ENCODE measurements at places on chromosomes 6 and 20.

GRCh38 chr6:14240411-14241166, 123.0 kb downstream of the CD83 start:
- no peak for DNase-seq

DNA sequence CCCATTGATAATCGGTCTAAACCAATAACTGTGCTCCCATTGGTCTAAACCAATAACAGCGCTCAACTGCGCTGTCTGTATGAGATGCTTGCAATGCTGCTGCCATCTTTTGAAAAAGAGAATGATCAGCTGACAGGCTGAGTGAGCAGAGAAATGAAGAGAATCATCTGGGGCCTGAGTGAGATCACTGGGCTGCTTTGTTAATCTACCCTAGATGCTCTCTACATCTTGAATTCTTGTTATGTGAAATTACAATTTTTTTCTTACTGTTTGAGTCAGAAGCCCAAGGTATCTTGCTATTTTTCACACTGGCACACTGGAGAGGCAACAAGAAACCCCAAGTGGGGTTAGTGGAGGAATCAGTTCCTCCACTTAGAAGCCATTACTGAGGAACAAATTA, 91.5 kb upstream of the GCM1 start:
- DNase-seq: no peak

DNA sequence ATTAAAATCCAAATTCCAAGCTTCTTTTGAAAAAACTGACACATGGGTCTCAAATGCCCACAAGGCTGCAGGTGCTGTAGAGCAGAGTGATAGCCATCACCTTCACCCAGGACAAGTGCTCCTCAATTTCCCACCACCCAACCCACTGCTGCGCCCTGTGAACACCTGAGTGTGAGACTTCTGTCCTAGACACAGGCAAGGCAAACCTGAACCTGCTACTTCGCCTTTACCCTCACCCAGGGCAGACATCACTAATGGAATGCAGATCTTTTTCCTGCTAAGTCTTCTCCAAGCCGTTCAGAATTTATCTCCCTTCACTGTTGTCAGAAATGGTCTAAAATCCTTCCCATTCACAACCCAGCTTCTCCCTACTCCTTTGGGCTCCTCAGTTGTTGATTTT, 65.9 kb downstream of the PREX1 start:
- no peak for DNase-seq

DNA sequence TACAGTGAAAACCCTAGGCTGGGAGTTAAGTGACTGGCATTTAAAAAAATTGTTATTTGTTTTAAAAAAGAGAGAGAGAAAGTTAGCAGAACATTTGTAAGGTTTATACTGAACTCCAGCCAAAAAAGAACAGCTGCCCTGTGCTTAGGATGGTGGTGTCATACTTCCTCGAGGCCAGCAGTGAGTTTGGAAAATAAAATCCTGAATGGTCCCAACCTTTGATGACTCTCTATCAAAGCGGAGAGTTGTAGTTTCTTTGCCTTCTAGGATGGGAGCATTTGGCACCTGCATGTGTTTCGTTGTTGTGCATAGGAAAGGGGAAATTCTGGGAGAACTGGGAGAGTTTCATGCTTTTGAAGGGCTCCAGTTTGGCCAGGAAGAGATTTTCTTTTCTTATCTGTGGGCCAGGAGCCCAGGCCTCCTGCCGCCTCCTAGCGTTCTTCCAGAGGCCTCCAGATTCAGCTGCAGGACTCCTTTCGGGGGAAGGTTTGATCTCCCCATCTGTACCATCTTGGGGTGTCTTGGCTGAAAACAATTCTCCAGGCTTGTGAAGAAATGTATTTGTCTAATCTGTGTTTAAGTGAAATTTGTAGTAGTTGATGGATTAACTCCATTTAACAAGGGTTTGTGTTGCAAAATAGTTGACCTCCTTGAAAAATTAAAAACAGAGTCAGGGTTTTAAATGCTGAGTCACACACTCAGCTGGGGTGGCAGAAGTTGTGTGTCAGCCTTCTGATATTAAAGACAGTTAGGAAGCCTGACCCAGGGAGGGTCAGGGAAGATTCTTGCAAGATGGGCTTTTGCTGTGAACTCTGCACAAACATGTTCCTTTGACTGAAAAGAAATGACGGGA, 63.4 kb downstream of the TXNDC5 start:
- DNase-seq: no peak

DNA sequence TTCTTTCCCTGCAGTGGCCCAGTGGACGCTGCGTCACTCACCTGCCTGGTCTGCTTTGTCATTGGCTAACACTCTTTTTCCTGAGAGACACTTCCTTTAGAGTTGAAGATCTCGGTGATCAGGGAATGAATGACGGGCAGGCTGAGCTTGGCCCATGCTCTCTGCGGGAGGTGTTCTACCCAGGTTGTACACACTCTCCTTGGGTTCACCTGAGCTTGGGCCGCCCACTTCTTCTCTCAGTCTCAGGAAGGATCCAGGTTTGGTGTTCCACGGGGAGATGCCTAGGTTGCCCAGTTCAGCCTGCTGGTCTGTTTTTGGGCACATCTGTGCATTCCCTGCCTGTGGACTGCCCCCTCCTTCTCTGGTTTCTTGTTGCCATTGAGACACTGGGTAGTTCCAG, 66.7 kb upstream of the SLC22A1 start:
- DNase-seq: no peak

DNA sequence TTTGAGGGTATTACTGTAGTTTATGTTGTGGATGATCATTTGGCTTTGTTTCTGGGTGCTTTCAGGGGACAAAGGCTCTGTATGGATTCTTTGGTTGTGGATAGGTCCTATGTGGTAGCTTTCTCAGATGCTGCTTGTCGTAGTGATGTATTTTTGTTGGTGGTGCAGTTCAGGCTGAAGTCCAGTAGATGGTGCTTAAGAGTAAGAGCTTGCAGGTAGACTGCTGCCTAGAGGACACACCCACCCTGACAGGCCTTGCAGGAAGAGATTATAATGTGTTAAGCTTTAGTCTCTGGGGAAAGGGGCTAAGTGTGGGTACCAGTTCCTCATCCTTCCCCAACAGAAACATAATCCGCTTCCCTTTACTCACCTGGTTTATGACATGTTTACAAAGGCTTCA, 62.6 kb upstream of the ADGRB3 start:
- peak; percentile 54 for DNase-seq

- peak; percentile 59 for DNase-seq
Observed at GRCh38 chr20:25399037-25399430, 8.4 kb upstream of the ABHD12 start.

DNA sequence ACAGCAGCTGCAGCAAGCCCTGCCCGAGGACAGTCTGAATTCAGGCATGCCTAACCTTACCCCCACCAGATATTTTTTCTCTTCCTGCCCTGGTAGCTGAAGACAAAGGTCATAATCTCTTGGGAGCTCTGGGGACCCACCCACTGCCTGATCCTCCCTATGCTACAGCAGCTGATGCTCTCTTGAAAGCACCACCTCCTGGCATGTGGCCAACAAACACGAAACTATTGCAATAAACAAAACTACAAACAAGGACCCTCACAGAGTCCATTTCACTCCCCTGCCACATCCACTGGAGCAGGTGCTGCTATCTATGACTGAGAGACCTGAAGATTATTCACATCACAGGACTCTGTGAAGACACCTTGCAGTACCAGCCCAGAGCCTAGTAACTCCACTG, 238.5 kb upstream of the HS3ST5 start:
- no peak for DNase-seq

GRCh38 chr6:46138281-46138680, 8.5 kb downstream of the ENPP4 start:
- no peak for DNase-seq

DNA sequence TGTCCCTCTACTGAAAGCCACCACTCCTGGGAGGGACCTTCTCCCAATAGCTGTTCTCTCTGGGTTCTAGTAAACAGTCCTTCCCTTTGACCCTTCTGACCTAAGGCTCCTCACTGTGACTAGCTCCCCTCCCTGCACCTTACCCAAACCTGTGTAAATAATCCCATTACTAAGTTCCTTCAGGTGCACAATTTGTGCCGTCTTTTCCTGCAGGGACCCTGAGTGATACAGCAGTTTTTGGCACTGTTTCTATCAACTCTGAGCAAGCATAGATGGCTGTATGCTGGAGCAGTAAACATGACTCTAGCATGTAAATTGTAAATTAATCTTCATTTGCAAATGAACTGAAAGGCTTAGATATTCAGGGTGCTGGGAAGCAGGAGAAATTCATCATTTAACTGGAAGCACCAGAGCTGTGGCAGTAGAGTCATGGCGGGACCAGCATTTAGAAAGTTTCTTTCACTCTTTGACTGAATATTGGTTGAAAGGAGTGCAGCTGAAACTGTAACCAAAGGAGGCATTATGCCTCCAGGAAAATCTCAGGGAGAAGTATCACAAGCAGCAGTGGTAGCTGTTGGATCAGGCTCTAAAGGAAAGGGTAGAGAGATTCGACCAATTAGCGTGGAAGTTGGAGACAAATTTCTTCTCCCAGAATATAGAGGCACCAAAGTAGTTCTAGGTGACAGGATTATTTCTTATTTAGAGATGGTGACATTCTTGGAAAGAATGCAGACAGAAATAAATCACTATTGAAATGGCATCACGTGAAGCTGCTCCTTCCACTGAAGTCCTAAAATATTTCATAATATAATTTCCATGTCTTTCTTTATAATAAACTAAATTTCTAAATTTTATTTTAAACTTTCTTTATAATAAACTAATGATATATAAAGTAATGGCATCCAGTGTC, 117.8 kb downstream of the TCP11 start:
- no peak for DNase-seq

- DNase-seq: no peak
Observed at GRCh38 chr20:62508641-62509051, 32.9 kb upstream of the GATA5 start.

DNA sequence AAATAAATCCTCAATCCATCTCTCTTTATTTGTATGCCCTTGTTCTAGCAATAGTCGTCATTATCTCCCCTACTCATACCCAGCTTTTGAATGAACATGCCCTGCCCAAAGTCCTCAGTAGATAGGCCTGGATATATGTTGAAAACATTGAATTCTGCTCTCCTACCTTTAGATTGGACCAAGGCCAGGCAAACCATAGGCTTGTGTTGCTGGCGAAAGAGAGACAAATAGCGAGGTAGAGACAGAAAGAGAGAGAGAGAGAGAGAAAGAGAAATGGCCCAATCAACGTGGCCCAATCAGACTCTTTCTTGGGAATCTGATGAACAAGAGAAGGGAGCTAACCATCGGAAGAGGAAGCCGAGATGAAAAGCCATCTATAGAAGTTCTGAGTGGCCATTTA, 45.2 kb downstream of the NEDD9 start:
- no peak for DNase-seq
